ENCODE measurements at places on chromosomes 11 and 22.

DNA sequence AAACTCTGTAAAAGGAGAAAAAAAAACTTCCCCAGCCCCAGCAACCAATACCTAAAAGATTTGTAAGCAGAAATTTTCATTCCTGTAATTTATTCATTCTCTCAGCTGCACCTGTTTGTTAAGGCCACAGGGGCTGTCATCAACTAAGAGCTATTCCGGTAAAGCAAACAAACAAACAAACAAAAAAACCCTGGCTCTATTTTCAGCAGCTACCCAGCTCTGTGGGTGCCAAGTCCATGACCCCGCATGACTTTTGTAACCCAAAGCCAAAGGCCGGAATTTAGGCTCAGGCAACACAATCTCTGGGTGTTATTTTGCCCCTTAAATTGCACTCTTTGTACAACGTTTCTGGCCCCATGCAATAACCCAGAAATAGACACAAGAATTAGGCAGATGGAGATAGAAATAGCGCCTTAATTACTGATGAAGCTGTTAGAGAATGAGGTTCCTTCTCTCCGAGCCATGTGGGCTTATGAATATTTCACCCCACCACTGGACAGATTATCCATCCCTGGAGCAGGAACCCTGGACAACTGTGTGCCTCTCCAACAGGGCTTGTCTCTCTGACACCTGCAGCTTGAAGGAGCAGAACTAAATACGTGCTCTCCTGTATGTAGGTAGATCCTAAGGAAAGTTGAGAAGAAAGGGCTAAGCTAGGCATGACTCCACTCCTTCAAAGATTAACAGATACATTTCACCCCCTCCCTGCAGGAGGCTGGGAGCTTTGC lies 29.4 kb downstream of the APOL6 start:
- no peak for DNase-seq

DNA sequence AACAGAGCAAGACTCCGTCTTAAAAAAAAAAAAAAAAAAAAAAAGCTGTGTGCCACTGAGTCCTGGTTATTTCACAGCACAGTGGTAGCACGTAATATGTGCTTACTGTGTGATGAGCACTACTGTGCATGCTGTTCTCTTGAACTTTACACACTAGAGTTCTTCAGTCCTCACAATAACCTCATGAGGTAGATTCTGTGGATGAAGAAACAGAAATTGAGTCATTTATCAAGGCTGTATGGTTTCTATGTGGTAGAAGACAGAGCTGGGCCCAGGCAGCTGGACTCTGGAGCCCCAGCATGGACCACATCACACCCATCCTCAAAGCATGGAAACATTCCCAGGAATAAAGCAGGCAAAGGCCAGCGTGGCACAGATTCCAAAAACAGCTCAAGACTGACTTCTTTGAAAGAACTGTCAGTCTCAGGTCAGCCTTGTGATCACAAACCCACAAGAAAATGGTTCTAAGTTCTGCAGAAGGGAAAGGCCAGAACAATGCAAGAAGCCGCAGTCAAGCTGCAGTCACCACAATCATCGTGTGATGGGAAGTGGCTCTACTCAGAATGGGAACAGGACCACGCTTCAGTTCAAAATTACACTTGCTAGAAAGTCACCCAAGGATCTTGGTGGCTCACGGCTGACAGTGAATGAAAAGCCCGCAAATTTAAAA lies 49.5 kb downstream of the MICAL3 start:
- no peak for DNase-seq

GRCh38 chr11:124193221-124194010 lies 10.3 kb downstream of the OR10D3 start:
- DNase-seq: no peak

GRCh38 chr22:37166675-37167066 lies 17.0 kb upstream of the IL2RB start:
- DNase-seq: no peak

DNA sequence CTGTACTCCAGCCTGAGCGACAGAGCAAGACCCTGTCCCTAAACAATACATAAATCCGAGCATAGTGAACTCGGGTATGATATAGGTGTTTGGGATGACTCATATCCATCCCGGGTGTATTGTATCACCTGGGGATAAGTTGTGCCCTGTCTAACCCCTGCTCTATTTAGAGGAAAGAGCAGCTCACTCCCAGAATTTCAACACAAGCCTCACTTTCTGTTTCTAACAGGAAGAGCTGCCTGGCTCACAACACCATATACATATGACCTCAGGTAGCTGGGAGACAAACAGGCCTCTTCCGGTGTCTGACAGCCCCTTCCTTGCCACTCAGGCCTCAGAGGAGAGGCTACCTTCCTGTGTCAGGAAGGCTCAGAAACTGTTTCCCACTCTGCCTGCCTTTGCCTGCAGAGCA lies 9.9 kb upstream of the MICALL1 start:
- no peak for DNase-seq

- no peak for DNase-seq
Measured at GRCh38 chr11:120652705-120653335, 141.3 kb downstream of the GRIK4 start.

DNA sequence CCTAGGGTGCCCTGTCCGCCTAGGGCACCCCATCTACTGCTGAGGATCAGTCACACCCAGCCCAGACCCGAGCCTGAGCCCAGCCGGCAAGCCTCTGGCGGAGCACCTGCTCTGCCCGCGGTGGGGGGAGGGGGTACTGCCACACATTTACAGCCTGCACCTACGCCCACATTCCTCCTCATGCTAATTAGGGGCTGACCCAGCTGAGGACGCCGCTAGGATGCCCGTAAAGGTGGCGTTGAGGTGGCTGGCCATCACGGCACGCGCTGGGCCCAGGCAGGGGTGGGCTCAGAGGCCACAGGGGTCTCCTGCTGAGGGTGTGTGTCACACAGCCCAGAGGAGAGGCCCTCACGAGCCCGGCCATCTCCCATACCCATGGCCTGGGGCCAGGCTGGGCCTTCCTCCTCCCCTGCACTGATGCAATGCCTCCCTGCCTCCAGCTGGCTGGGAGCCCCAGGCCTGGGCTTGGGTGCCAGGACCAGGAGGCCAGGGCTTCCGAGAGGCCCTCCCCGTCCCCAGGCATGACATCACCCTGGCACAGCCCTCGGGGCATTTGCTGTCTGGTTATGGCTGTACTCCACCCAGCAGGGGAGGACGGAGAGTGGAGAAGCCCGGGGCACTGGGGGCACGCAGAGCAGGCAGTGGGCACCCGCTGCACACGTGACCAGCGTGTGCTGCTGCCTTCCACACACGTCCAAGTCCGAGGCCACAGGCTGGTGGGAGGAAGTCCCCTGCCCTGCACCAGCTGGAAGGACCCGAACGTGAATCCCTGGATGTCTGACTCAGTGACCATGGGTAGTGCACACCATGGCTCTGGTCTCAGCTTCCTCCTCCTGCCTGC lies 12.7 kb downstream of the DUSP8 start:
- no peak for DNase-seq

DNA sequence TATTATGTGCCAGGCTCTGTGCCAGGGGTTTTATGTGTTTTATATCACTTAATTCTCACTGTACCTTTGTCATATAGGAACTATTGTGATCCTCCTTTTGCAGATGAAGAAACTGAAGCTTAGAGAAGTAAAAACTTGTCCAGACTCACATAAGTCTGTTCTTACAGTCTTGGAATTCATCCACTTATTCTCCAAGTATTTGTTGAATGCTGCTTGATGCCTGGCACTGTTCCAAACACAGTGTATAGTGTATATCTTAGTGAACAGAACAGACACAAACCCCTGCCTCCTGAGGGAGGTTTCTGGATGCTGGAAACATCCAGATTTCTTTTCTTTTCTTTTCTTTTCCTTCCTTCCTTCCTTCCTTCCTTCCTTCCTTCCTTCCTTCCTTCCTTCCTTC lies 29.0 kb upstream of the FGF3 start:
- no peak for DNase-seq

GRCh38 chr11:8693555-8693954 lies 11.0 kb downstream of the RPL27A start:
- no peak for DNase-seq

DNA sequence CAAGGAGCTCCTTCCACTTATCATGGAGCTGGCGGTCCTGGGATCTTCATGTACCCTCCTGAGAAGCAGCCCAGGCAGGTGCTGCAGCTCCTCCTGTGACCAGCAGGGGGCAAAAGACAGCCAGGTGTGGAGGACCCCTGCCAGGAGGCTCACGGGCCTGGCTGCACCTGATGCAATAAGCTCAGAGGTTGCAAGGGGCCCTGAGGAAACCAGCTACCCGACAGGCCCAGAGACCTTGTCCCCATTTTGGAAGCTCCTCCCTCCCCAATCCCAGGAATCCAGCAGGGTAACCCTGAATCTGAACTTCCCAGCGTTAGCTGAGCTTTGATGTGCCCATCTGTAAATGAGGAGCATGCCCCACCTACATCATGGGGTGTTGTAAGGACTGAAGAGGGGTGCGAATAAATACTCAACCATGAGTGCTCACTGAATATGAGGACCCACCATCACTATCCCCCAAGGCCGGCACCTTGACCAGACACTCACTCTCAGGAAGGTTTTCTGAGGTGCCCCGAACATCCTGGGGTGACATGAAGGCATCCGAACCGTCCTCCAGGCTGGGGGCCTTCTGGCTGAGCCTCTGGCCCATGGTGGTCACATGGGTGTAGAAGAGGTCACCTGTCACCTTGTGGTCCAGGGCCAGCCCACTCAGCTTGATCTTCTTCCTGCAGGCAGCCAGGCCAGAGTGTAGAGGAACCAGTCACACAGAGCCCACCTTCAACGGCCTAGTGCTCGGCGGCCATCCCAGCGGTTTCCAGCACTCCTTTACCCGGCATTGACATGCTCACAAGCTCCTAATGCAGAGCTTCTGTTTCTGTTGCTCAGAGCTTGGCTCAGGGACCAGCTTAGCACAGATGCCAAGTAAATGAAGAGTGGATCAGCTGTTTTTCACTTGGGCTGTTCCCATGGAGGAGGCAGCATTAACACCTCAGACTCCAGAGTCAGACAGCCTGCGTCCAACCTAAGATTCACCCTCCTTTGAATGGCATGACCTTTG lies 21.7 kb downstream of the SLC43A1 start:
- DNase-seq: no peak

- no peak for DNase-seq
Measured at GRCh38 chr11:12285106-12285505, 92.3 kb upstream of the PARVA start.

- DNase-seq: no peak
Measured at GRCh38 chr11:71103266-71103665, 149.1 kb downstream of the SHANK2 start.

DNA sequence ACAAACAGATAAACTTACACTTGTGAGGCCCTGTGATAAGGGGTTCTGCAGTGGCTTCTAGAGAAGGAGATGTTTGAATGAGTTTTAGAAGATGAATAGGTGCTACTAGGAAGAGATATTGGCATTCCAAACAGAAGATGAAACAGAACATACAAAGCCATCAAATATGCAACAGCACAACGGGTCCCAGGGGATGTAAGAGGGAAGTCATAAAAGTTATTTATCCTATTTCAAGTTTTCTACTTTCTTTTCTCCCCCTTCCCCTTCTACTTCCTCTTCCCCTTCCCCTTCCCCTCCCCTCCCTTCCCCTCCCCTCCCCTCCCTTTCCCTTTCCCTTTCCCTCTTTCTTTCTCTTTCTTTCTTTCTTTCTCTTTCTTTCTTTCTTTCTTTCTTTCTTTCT lies 94.9 kb upstream of the CADM1 start:
- DNase-seq: no peak

DNA sequence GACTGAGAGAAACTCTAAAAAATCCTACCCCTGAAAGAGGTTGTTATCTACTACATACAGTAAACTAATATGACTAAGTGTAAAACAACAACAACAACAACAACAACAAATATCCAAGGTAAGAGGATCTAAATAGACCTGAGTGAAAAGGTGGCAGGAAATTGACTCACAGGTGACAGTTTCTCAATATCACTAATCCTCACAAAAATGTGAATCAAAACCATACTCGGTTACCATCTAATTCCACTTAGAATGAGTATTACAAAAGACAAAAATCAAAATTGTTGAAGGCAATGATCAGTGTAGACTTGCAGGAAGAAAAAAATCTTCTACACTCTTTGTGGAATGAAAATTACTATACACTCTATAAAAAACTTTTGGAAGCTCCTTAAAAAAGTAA lies 17.5 kb downstream of the RGL4 start:
- no peak for DNase-seq

GRCh38 chr11:94507485-94507884 lies 4.8 kb upstream of the C11orf97 start:
- DNase-seq: no peak

GRCh38 chr22:38176170-38176741 lies 5.4 kb downstream of the PLA2G6 start:
- DNase-seq: no peak

- no peak for DNase-seq
Measured at GRCh38 chr11:102420547-102420946, 32.0 kb downstream of the TMEM123 start.

DNA sequence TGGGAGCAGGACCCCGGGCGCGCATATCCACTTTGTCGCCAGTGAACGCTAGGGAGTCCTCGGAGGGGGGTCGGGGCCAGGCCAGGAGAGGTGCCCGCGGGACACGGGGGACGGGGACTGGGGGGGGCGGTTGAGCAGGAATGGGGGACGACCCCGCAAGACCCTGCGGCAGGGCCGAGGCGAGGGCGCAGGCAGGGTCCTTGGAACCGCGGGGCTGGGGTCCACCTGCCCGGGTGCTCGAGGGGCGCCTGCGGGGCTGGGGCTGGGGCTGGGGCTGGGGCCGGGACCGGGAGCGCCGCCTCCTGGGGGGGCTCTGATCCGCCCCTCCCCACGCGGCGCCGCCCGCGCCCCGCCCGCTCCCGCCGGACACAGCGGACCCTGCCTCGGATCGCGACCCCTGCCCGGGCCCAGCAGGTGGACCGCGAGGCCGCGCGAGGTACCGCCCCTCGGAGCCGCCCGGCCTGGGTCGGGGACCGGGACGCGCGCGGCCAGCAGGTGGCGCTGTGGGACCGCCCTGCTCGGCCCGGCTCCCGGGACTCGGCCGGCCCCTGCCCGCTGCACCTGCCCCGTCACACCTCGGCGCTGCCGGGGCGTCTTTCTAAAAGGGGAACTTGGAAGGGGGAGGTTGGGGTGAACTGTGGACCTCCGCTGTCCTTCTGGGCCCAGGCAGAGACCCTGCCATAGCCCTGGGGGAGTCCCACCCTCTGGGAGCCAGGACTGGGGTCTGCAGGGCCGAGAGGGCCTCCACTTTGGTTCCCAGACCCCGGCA lies 11.0 kb downstream of the CRELD2 start:
- DNase-seq: no peak

DNA sequence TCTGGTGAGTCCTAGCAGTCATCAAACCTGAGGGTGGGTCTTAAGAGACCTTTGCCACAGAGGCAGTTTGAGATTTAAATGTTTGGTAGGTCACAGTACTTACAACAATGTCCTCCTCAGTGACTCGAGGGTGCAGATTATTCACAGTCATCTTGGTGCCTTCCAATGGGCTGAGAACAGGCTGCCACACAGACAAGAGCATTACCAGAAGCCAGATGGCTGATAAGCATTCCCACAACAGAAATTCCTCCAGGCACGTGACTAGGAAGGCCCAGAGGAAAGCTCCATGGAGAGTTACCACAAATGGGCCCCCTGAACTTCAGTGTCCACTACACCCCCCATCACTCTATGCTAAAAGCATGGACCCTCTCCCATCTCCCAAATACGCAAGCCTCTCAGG lies 19.2 kb downstream of the POLDIP3 start:
- no peak for DNase-seq
